AG04450 (cell line): ENCODE measurements at places on chromosomes 13 and 19. TPM values are rescaled to one million over a fixed set of nuclear protein-coding genes. Genes with fewer than 3 reads are reported as not detected.
A peak's percentile ranks its signal among the peaks of the same experiment; 100 is the strongest.

- DNase-seq = no peak
Observed at GRCh38 chr19:15268192-15268927, 36.1 kb upstream of the EPHX3 start.

DNA sequence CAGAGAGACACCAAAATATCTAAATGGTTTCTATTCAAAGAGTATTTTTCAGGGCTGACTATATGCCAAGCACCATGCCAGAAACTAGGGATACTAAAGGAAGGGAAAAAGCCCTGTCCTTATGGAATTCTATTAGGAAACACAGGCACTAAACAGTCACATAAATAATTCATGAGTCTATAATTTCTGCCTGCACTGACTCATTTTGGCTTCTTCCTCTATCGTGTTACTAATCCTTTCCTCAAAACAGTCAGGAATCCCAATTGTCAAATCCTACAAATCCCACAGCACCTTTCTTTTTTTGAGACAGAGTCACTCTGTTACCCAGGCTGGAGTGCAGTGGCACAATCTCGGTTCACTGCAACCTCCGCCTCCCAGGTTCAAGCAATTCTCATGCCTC lies 29.2 kb downstream of the XPO4 start:
- no peak for DNase-seq

- no peak for DNase-seq
Observed at GRCh38 chr13:108850691-108851090, 221.3 kb downstream of the MYO16 start.

DNA sequence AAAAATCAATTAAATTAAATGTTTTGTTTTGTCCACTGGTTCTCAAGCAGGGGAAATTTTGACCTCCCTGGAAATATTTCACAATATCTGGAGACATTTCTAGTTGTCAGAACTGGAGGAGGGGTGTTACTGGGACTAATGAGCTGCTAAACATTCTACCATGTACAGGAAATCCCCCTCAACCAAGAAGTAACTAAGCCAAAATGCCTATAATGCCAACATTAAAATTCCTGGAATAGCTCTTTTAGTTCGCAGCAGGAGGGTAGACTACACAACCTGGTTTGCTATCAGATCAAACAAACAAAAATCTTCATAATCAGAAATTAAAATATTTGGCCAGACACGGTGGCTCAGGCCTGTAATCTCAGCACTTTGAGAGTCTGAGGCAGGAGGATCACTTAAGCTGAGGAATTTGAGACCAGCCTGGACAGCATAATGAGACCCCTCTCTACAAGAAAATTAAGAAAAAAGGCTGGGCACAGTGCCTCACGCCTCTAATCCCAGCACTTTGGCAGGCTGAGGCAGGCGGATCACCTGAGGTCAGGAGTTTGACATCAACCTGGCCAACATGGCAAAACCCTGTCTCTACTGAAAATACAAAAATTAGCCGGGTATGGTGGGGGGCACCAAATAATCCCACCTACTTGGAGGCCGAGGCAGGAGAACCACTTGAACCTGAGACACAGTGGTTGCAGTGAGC lies 13.7 kb upstream of the SMARCA4 start:
- DNase-seq = no peak

- no peak for DNase-seq
Observed at GRCh38 chr13:99264051-99264450, 5.9 kb upstream of the GPR18 start.

DNA sequence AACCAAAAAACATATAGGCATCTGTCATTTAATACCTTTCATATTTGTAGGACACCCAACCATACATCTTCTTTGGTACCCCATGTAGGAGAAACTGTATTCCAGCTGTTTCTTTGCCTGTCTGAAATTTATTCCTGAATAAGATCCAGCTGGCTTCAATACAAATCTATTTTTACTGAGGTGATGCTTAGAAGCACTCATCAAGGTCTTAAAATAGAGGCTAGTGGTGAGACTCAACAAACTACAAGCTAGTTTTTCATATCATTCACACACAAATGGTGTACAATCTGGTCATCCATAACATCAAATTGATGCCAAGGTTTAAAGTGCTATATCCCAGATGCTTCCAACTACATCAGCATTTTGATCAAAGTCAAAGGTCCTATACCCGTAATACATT lies 1071.3 kb upstream of the MIR17HG start:
- no peak for DNase-seq

DNA sequence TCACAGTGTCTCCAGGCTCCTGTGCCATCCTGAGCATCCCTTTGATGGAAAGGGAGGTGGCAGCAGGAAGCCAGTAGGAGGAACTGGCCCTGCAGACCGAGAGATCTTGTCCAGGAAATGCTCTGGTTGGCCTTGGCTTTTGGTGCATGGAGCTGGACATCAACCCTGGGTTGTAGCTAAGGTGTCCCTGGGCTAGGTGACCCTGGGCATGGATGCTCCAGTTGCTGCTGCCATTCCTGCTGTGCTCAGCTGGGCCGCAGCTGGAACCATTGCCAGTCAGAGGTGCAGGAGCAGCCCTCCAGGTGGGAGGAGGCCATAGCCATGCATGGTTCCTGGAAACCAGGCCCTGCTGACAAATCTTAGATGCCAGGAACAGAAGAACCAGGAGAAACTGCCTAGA lies 67.5 kb downstream of the ZNF98 start:
- DNase-seq = no peak

- no peak for DNase-seq
Observed at GRCh38 chr13:45490068-45490467, 25.3 kb downstream of the COG3 start.

DNA sequence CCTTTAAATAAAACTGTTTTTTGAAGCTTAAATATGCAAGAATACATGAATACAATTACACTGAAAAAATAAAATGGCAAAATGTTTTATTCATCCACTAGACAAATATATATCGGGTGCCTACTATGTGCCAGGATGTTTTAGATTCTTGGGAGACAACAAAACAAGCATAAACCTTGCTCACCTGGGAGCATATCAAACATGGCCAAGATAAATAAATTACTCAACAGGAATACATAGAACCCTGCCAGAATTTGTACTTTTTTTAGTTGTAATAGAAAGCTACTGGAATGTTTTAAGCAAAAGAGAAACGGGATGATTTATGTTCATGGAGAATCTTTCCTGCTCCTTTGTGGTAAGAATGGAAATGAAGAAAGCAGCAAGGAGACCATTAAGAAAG lies 2358.5 kb upstream of the PCDH20 start:
- DNase-seq = no peak

GRCh38 chr13:78152415-78152814 lies 233.8 kb upstream of the EDNRB start:
- no peak for DNase-seq

GRCh38 chr19:37966211-37966661 lies 59.2 kb downstream of the SIPA1L3 start:
- no peak for DNase-seq

DNA sequence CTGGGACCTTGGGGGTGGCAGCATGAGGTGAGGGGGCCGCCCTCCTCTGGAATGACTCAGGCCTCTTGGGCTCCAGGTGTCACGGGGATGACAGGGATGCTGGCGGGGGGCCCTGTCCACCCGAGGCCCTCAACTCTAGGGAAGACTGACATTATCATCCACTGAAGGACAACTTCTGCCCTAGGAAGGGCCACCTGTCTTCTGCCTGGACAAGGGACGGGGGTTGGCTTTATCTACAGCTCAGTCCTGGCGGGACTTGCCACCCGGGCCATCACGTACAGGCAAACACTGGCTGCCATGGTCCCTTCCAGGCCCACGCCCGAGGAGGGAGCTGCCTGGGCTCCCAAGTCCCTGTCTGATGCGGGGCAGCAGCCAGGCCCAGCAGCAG lies 130.7 kb downstream of the STK24 start:
- no peak for DNase-seq

DNA sequence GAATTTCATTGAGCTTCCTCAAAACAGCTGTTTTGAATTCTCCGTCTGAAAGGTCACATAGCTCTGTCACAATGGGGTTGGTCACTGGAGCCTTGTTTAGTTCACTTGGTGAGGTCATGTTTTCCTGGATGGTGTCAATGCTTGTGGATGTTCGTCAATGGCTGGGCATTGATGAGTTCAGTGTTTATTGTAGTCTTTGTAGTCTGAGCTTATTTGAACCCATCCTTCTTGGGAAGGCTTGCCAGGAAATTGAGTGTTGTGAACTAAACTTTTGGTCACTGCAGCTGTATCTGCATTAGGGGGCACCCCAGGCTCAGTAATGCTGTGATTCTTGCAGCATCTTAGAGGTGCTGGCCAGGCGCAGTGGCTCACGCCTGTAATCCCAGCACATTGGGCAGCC lies 22.0 kb downstream of the BLOC1S3 start:
- DNase-seq = no peak

DNA sequence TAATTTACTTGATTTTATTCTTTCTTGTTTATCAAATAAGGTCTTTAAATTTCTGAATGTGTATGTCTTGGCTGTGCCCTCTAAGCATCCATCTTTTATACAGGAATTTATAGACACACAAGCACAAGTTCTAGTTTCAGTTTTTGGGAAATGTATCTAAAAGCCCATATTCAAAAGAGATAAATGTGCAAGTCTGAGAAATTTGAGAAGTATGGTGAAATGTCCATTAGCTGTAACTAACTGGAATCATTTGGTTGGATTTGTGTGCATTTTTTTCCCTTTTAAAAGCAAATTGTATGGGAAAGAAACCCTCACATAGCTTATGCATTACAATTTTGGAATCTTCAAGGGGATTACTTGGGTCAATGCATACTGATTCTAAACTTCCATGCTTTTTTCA lies 532.0 kb downstream of the KLF5 start:
- DNase-seq = no peak

DNA sequence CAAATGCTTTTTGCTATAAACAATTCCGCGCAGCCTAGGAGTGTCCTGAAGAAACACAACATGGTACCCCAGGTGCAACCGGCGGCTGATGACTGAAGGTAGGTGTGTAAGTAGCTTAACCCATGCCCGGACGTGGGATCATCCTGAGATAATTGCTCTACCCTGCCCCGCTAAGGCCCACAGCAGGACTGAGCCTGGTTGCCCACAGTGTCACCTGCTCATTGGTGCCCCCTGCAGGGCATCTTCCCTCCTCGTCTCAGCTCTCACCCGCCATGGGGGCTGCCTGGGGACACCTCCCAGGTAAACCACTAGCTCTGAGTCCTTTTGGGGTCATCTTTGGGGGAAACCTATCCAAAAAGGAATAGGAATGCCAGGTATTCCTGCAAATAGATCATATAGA lies 22.3 kb downstream of the TMEM161A start:
- no peak for DNase-seq

DNA sequence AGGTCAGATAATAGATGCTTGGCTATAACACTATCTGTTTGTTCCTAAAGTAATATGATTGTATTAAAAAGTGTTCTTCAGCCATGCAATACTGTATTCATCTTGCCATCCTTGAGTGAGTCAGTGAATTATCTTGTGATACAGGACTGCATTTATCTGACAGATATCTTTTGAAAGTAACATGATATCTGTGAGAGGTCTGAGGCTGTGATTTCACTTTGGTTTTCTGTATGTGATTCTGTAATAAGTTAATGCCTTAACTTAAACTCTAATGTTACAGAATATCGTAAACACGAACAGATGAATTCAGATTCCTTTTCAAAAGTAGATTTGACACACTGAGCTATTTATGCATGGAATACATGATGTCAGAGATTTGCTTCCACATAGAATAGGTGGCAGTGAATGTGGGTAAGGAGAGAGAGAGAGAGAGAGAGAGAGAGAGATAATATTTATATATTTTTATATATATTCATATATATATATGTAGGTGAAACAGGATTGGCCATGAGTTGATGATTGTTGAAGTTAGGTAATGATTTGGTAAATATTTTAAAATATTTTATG lies 97.9 kb upstream of the RNF113B start:
- DNase-seq = peak; percentile 49

- no peak for DNase-seq
Observed at GRCh38 chr19:46180701-46181387, 32.8 kb downstream of the IGFL2 start.

DNA sequence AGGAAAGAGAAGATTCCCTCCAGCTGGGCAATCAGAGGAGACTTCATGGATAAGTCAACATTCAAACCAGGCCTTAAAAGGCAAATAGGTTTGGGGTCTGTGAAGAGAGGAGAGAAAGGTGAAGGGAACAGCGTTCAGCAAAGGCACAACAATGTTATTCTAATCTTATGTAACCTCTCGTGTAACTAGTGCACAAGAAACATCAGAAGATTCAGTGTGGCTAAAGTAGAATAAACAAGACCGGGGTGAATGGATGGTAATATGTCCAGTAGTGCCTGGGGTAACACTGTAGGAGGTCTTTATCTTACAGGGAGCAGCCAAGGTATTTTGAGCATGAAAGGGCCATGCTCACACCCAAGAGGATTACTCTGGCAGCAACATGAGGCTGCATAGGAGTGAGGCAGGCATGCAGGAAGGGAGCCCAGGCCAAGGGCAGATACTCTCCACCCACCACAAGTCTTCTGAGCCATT lies 24.1 kb downstream of the LHFPL6 start:
- no peak for DNase-seq

GRCh38 chr19:35703343-35703742 lies 1.0 kb upstream of the ZBTB32 start:
- DNase-seq = no peak

DNA sequence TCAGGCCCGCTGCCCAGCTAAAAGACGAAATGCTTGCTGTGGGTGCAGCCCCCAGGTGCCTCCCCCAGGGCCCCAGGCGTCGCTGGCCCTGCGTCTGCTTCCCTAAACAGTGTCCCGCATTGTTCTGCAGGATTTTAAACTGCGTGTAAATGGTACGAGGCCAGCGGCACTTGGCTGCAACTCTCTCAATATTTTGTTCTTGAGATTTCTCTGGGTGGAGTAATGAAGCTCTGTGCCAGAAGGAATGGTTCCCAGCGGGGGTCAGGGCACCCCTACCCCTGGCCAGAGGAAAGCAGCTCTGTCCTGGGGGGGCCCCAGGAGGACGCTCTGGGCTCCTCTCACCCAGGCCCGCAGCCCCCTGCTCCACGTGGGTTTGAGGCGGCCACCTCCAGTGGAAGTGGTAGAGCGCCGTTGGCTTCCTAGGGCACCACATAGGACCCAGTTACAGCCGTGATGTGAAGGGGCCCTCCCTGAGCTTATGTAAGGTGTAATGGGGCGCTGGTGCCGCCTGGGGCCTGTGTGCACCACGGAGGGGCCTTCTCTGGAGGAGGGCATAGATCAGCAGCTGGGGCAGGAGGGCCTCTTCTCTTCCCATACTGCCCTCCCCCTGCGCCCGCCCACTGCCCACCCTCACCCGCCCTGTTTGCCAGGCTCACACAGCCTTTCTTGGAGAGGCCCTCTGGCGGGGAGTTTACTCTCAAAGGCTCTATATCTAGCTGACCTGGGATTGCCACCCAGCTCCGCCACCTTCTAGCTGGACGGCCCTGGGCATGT lies 19.8 kb downstream of the PAK4 start:
- DNase-seq = no peak

DNA sequence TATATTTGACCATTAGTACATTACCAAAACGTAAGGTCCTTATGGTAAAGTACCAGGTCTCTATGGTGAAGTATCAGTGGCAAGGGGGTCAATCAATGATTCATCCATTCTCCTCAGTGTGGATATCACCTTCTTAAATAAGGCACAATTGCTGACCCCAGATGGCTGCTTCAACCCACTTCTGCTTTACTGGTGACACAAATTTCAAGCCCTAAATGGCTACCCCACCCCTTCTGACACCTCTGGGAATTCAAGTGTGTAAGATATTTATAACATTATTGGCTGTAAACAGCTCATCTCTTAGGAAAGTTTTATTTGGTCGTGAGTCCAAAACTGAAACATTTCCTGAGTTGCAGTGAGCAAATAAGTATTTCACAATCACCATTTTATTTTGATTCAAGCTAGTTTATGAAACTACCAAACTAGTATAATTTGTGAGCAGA lies 7.9 kb upstream of the WBP4 start:
- no peak for DNase-seq

PEX11G gene
- polyA plus RNA-seq = 0.60 and 1.2 TPM in 2 replicates

EPS8L1 gene
- 1.5 and 2.3 TPM in 2 replicates for polyA plus RNA-seq

CYP2A13 gene
- polyA plus RNA-seq = not detected in 2 replicates

FSD1 gene
- 6.8 and 8.9 TPM in 2 replicates for polyA plus RNA-seq

IGFL1 gene
- not detected in 2 replicates for polyA plus RNA-seq
